ENCODE measurements at places on chromosomes 2 and 18. TPM values are rescaled to one million over a fixed set of nuclear protein-coding genes. Genes with fewer than 3 reads are reported as not detected.
A peak's percentile ranks its signal among the peaks of the same experiment; 100 is the strongest.

GRCh38 chr2:52475590-52475989, 1292.0 kb upstream of the CHAC2 start:
- no peak overlapping the region for H3K27ac ChIP-seq
- no peak for DNase-seq
- no peaks in the 10 kb centered on the region for H3K36me3 ChIP-seq

GRCh38 chr2:20803226-20803682, 19.6 kb downstream of the LDAH start:
- no peaks in the 10 kb centered on the region for H3K4me1 ChIP-seq
- no peak overlapping the region for H3K4me3 ChIP-seq
- no peaks in the 10 kb centered on the region for H3K27me3 ChIP-seq
- no peak overlapping the region for H3K27ac ChIP-seq

DNA sequence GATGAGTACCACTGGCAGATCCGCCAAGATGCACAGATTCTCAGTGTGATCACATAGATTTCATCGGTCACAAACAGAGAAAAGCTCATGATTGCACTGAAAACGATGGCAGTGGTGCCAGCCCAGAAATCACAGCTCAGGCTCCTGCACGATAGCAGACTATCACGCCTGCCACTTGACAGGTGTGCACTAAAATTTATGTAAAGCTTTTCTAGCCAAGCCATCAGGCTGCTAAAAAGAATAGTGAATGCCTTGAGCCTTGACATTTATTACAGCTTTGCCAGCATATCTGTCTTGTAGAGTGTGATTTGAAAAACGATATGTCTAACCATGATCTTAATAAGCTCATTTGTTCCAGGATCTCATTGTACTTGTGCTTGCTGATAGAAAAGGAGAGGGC, 409.5 kb upstream of the CWC22 start:
- H3K27ac ChIP-seq = no peak overlapping the region
- DNase-seq = peak; percentile 8
- H3K36me3 ChIP-seq = no peaks in the 10 kb centered on the region
- H3K4me1 ChIP-seq = no peaks in the 10 kb centered on the region
- H3K4me3 ChIP-seq = no peak overlapping the region

The REG3A gene
- total RNA-seq = not detected

The TDRD15 gene
- total RNA-seq = 0.06 TPM

- no peaks in the 10 kb centered on the region for H3K4me1 ChIP-seq
- H3K27me3 ChIP-seq = no peaks in the 10 kb centered on the region
- DNase-seq = no peak
- H3K36me3 ChIP-seq = peaks cover 45% of the 10 kb centered on the region
- no peak overlapping the region for H3K4me3 ChIP-seq
These were observed 19.4 kb downstream of the SFTPB start for GRCh38 chr2:85648619-85649018.

DNA sequence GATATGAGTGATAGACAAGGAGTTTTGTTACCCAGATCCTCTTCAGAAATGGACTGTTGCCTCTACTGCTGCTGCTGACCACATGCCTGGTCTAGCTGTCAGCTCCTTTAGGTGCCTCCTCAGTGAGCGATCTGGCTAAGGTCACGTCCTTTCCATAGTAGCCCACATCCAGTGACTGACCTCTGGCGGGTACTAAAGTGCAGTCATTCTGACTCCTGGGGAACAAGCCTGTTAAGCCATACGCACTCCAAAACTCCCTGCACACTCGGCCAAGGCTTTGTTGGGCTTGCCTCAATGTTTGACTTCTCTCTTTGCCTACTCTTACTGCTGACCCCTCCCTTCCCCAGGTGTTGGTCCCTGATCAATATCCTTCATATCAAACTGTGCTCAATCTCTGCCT, 685.2 kb downstream of the IRS1 start:
- no peak overlapping the region for H3K4me3 ChIP-seq
- no peak for DNase-seq
- H3K27me3 ChIP-seq = no peaks in the 10 kb centered on the region
- H3K27ac ChIP-seq = no peak overlapping the region
- no peaks in the 10 kb centered on the region for H3K4me1 ChIP-seq

The TANC1 gene
- total RNA-seq = 39.0 TPM

The ALLC gene
- total RNA-seq = not detected

GRCh38 chr2:219681694-219682300, 54.4 kb downstream of the SLC4A3 start:
- H3K36me3 ChIP-seq = no peaks in the 10 kb centered on the region
- DNase-seq = no peak
- H3K4me3 ChIP-seq = no peak overlapping the region
- no peaks in the 10 kb centered on the region for H3K4me1 ChIP-seq
- no peak overlapping the region for H3K27ac ChIP-seq

DNA sequence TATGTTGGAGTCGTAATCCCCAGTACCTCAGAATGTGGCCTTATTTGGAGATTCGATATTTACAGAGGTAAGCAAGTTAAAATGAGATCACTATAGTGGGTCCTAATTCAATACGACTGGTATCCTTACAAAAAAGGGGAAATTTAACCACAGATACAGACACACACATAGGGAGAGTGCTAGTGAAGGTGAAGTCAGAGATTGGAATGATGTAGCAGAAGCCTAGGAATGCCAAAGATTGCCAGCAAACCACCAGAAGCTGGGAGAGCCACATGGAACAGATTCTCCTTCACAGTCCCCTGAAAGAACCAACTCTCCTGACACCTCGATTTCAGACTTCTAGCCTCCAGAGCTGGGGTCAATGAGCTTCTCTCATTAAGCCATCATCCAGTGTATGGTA, 17.7 kb upstream of the ACTR3 start:
- no peaks in the 10 kb centered on the region for H3K4me1 ChIP-seq
- no peaks in the 10 kb centered on the region for H3K27me3 ChIP-seq
- no peak overlapping the region for H3K4me3 ChIP-seq
- no peak overlapping the region for H3K27ac ChIP-seq

DNA sequence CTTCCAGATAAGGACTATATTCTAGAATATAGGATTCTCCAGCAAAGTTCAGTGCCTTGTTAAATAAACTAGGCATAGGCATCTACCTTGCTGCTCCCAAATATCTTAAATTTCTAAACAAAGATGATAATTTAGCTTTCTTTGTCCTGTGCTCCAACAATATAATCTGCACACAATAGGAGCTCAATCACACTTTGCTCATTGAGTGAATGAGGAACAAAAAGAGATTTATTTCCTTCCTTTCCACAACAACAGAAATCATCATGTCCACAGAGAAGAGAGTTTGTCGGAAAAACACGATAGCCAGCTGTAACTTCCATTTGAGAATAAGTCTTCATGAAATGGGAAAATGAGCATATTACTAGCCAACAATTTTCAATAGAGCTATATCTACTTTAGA, 256.7 kb downstream of the TCF4 start:
- no peaks in the 10 kb centered on the region for H3K27me3 ChIP-seq
- no peak overlapping the region for H3K4me3 ChIP-seq
- no peak for DNase-seq
- no peak overlapping the region for H3K27ac ChIP-seq

The MC2R gene
- not detected for total RNA-seq

The DSEL gene
- total RNA-seq = 6.4 TPM

- H3K27me3 ChIP-seq = no peaks in the 10 kb centered on the region
- no peaks in the 10 kb centered on the region for H3K4me1 ChIP-seq
- no peak for DNase-seq
- no peak overlapping the region for H3K4me3 ChIP-seq
These were observed 540.0 kb upstream of the GYPC start for GRCh38 chr2:126115975-126116374.

The SGPP2 gene
- 89.8 TPM for total RNA-seq

DNA sequence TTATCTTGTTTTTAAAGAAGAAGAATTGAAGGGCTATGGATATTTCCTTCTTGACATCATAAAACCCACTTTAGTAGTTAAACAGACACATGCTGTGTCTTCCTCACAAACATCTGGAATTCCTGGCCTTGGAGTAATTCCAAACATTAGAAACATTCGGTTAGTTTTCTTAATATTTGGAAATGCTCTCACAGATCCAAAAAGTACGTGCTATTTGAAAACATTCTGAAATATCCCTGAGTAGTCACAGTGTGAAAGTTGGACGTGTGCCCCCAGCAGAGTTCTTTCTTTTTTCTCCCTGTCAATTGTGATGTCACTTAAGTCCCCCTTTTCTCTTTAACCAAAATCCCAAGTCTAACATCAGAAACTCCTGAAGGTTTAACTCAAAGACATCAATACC, 91.3 kb downstream of the ANTXR1 start:
- no peaks in the 10 kb centered on the region for H3K4me1 ChIP-seq
- no peak overlapping the region for H3K4me3 ChIP-seq
- H3K27me3 ChIP-seq = no peaks in the 10 kb centered on the region
- no peak overlapping the region for H3K27ac ChIP-seq

DNA sequence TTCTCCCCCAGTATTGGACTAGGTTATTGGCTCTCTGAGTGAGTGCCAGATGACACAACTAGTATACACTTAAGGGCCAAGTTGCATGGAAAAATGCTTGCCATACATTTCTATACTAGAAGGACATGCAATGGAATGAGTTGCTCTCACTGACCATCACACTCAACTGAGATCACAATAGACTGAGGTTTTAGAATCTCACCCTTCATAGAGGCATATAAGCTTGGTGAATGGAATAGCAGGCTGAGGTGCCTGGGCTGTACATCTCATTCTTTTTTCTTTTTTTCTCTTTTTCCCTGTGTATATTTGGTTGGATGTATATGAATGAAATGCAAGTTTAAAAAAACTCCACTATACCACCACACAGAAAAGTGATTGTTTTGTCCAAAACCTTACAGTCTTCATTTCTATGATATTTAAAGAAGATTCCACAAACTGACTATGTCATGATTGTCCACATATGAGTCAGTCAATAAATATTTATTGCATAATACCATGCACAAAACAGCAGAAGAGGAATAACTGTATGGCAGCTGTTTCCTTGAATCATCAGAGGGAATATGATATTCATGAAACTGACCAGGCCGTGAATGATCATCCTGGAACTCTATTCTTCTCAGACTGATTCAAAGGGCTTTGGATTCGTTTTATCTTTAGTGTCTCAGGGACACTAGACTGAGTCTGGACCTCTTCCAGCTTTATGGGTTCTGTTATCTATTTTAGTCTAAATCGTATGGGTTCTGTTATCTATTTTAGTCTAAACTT, 122.6 kb upstream of the STK17B start:
- no peak overlapping the region for H3K27ac ChIP-seq
- H3K27me3 ChIP-seq = no peaks in the 10 kb centered on the region
- no peaks in the 10 kb centered on the region for H3K36me3 ChIP-seq
- H3K4me3 ChIP-seq = no peak overlapping the region
- no peaks in the 10 kb centered on the region for H3K4me1 ChIP-seq
- DNase-seq = no peak

DNA sequence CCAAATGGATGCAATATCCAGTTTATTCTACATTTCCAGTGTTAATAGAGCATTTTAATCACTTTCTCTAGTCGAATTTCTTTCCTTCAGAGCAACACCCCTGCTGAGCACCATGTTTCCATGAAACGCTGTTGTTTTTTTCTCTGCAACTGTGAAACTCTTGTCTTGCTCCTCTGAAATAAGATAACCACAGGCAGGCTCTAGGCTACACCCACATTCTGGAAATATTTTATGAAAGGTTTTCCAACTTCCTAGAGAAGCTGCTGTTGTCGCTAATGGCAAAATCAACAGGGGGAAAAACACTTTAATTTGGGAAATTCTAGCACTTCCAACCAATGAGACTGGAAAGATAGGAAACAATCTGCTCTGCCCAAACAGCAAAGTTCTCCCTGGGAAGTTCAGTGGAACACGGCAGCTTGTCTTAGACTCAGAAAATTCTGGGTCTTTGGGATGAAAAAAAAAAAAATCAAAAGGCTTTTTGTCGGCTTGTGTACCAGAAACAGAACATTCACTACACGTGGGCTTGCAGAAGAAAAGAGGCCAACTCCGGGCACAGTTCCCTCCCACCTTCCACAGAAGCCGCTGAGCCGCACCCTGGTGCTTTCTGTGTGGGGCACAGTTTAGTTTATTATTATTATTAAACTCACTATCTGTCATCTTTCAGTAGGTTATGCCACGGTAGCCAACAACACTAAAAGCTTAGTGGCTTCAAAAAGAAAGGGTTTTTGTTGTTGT, 98.7 kb downstream of the MMADHC start:
- H3K4me3 ChIP-seq = no peak overlapping the region
- DNase-seq = no peak
- no peaks in the 10 kb centered on the region for H3K36me3 ChIP-seq
- no peak overlapping the region for H3K27ac ChIP-seq

DNA sequence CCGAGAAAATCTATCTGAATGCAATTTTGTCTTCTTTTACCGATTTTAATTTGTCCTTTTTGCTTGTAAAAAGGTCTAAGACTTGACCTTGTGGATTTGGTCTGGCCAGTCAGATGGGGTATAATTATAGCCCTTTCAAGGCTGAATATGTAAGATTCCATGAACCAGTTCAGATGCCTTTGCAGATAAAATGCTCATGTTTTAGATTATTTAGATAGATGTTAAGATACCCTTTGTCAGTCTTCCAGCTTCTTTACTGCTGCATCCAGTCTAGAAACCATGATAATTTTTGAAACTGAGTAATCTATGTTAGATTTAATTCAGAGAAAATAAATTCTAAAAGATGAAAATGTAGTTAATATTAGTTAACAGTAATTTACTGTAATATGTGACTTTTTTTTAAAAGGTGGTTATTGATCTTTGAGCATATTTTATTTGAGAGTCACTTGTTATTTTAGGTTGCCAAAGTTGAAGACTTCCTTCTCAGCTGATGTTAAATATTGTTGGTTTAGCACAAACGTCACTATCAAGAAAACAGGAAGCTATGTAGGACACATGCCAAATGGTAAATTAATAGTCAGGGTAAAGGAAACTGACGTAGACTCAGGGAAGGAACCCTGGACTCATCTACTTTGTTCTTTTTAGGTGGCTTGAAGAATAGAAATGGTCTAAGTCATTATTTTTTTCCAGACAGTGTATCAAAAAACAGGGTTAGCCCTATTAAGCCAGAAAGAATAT, 29.8 kb downstream of the BABAM2 start:
- peak overlapping the region; percentile 61 for H3K27ac ChIP-seq
- H3K36me3 ChIP-seq = no peaks in the 10 kb centered on the region
- no peak overlapping the region for H3K4me3 ChIP-seq
- DNase-seq = peak; percentile 71
- H3K4me1 ChIP-seq = peaks cover 9% of the 10 kb centered on the region

The EVA1A gene
- total RNA-seq = 28.1 TPM

The CPLX4 gene
- not detected for total RNA-seq

DNA sequence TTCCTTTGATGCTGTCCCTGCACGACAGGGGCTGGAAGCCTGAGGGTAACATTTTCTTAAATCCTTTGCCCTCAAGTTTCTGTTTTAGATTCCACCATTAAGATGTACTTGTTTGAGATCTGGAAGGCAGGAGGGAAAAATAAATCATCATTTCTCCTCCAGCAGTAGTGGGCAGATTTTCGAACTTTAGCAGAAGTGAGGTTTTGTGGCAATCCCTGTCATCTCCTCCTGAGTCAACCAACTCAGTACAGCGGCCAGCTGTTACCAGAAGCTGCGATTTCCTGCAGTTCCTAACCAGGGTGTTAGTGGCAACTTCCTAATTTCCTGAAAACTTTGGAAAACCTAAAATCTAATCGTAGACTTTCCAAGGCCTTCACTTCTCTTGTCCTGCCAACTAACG, 517.2 kb upstream of the ACVR2A start:
- no peak overlapping the region for H3K4me3 ChIP-seq
- H3K27me3 ChIP-seq = no peaks in the 10 kb centered on the region
- H3K4me1 ChIP-seq = no peaks in the 10 kb centered on the region

- DNase-seq = no peak
- no peak overlapping the region for H3K4me3 ChIP-seq
- no peak overlapping the region for H3K27ac ChIP-seq
- H3K27me3 ChIP-seq = no peaks in the 10 kb centered on the region
- peaks cover 16% of the 10 kb centered on the region for H3K4me1 ChIP-seq
These were observed 7.9 kb downstream of the PKP4 start for GRCh38 chr2:158464426-158465281.

All from kidney (tissue), 22 donors.